ENCODE measurements at places on chromosomes 13 and 19.

DNA sequence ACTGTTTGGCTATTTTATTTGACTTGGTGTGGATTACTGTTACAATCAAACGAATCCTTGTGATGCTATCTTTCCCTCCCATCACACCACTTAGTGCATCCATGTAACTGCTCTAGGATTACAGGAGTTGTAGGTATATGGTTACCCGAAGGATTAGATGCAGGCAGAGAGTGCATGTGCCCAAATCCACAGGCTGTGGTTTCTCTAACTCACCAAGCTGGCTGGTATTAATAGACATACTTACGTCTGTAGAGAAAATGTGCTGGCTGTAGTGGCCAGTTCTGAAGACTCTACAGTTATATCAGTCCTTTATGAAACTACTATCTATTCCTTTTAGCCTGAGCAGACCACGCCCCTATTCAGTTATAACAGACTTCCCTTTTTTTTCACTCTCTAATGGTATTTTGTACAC lies 1.1 kb upstream of the HMGB1 start:
- DNase-seq, result peak; percentile 48

DNA sequence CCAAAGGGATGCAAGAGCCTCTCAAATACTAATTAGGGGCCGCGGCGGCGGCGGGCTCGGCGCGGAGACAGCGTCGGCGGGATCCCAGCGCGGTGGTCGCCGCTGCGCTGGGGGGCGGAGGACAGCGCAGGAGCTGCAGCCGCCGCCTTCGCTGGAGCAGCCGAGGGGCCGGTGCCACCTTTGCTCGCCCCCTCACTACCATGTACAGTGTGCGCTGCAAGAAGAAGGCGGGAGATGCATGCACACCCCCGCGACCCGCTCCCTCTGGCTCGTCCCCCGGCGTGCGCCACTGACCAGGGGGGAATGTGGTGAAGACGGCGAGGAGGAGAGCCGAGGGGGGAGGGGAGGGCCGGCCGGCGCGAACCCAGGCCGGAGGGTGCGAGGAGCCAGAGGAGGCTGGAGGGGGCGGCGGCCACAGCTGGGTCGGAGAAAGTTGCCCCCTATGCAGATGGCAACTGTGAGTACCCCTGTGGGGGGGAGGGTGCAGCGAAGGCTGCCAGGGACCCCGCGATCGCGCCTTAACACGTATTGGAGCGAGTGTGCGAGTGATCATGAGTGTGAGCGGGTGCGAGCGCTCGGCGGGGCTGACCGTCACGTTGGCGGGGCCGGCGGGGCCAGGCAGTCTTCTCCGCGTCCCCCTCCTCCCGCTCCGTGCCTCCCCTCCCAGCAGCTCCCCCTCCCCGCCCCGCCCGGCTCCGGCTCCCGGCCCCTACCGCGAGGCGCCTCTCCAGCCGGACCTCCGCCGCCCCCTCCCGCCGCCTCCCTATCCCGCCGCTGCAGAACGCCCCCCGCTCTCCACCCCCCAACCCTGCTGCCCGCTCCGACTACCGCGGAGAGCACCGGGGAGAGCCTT lies 808 bp downstream of the SLITRK5 start:
- DNase-seq, result no peak

DNA sequence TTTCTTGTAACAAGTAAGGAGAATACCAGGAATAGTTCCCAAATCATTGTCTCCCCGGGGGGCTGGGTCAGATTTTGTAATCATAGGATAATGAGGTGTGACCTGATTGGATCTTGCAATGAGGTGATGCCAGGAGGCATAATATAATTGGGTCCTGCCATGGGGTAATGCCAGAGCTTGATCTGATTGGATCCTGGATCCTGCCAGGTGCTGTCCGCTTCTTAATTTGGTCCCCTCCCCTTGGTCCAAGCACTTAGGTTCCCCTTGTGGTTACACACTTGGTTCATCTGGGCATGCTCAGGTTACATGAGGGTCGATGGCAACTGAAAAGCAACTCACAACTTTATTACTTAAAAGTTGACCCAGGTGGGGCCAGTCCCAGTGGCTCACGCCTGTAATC lies 20.1 kb downstream of the RASL11A start:
- no peak for DNase-seq

DNA sequence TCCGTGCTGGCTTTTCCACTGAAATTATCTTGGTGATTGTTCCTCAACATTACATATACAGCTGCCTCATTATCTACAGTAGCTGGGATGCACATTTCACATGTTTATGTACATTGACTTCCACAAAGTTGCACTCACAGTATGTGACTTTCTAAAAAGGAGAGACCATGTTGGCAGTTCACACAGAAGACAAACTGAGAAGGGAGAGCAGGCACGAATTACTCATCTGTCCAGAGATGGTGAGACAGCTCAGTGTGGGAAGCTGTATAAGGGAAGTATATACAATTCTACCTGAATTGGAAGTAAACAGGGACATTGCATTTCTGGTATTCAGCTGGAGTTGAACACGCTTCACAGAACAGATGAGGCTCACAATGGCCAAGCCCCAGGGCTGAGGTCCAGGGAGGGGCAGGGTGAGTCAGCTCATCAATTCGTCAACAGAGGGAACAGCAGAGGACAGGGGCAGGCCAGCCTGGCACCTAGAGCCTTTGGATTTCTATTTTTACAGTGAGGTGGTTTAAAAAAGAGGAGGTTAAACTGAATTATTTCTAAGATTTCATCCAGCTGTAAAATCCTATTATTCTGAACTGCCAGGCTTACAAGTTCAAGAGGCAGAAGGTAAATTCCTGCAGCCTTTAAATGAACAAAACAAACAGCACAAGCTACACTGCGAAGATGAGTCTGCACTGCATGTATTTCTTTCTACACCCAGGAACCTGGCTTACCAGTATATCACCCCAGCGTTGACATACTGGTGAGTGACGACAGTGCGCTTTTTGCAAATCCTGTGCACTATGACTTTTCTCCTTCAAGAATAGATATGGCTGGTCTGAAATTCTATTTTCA lies 9.8 kb downstream of the PARP4 start:
- DNase-seq, result no peak

- DNase-seq, result no peak
These were observed 144.1 kb upstream of the MIR17HG start for GRCh38 chr13:91203430-91203829.

- DNase-seq, result no peak
These were observed 5.5 kb downstream of the KATNAL1 start for GRCh38 chr13:30301827-30302226.

DNA sequence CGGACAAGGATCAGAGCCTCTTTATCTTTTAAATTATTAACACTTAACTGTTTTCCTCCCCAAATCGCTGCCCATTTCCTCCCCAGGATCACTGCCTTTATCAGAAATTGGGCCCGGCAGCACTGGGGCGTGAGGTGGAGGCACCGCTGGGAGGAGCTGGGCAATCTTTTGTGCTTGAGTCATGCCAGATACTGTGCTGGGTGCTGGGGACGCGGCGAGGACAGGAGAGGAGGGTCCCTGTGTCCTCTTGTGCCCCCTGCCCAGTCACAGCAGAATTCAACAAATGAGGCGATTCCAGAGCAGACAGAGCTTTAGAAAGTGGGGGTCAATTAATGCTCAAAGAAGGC lies 347.8 kb downstream of the ZNF536 start:
- no peak for DNase-seq

- no peak for DNase-seq
These were observed 11.6 kb downstream of the CTU1 start for GRCh38 chr19:51096473-51097165.

DNA sequence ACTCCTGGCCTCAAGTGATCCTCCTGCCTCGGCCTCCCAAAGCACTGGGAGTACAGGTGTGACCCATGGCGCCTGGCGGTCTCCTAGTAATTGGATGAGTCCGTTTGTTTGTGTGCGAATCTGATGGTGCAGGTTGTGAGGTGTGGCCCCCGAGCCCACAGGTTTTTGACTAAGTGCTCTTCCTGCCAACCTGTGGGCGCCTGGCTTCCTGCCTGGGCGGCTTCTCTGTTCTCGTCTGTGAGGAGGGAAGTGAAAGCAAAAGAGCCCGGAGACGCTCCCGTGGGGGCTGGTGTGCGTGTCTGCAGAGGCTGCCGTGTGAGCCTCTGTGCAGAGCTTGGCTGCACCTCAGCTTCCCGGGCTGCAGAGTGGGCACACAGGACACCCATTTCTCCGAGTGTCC lies 10.0 kb downstream of the ARHGAP45 start:
- peak; percentile 87 for DNase-seq

DNA sequence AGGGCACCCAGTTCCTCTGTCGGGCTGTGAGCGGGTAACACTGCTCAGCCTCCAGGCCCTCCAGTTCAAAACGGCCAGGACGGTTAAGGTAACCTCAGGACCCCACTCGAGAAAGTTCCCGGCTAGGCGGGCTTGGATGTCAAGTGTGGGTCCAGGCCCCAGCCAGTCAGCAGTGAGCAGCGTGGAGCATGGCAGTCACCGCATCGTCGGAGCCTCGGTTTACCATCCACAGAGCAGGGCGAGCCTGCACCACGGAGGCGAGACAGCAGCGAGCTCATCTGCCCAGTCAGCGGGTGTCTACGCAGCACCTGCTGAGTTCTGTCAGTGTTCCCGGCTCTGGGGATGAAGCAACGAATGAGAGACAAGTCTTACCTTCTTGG lies 8.0 kb upstream of the CNOT3 start:
- no peak for DNase-seq

- no peak for DNase-seq
These were observed 696 bp downstream of the NUP58 start for GRCh38 chr13:25302121-25302520.

GRCh38 chr13:51978796-51979556 lies 32.3 kb downstream of the ATP7B start:
- no peak for DNase-seq

DNA sequence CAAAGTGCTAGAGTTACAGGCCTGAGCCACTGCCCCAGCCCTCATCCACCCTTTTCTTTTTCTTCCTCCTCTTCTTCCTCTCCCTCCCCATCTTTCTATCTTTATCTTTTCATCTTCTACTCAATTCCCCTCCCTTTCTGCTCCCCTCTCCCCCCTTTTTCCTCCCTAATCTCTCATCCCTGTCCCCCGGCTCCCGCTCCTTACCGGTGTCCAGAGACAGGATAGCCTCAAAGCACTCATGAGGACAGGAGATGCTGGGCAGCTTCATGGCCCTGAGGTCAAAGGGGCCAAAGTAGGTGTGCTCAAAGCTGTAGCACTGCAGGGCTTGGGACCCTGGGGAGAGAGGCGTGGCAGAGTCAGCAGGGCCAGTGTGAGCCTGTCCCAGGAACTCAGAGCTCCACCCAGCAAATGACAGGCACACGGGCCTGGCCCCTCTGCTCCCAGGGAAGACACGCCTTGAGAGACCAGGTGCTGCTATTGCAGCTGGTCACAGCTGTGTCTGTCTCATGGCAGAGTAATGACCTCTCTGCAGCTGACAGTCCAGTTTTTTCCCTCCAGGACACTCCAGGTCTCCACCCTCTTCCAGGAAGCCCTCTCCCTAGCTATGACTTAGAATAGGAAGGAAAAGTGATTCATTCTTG lies 2.6 kb downstream of the LYPD5 start:
- DNase-seq, result no peak

- no peak for DNase-seq
These were observed 3.9 kb upstream of the GSK3A start for GRCh38 chr19:42246143-42246921.
